CD4-positive, CD25-positive, alpha-beta regulatory T cell (primary cell): ENCODE measurements at places on chromosomes 2 and 18.

- peaks cover 18% of the 10 kb centered on the region for H3K4me1 ChIP-seq
- no peaks in the 10 kb centered on the region for H3K27me3 ChIP-seq
- no peaks in the 10 kb centered on the region for H3K36me3 ChIP-seq
- DNase-seq = no peak
- H3K27ac ChIP-seq = peak overlapping the region; percentile 89
These were observed 97.9 kb upstream of the SERTAD2 start for GRCh38 chr2:64751286-64752260.

GRCh38 chr2:240155048-240155744, 14.7 kb upstream of the OTOS start:
- H3K36me3 ChIP-seq = no peaks in the 10 kb centered on the region
- H3K4me3 ChIP-seq = no peak overlapping the region
- no peaks in the 10 kb centered on the region for H3K27me3 ChIP-seq
- no peak for DNase-seq

DNA sequence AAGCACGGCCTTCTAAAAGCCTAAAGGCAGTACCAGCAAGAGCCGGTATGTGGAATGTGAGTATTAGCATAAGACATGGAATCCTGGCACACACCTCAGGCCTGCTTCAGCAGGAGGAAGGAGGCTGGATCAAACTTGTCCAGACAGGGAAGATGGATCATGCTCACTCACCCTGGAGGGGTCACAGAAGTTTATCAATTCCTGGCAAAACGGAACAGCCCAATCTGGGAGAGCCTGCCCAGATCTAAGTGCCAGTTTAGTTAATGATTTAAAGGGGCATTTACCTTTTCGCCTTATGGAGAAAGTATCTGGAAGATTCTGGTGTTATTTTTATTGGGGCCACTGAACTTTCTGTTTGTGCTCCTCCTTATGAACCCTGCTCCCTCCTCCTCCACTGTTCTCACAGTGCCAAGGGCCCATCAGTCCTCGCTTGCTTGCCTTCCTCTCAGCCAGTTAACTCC, 58.3 kb upstream of the NFE2L2 start:
- H3K27ac ChIP-seq = no peak overlapping the region
- H3K27me3 ChIP-seq = no peaks in the 10 kb centered on the region
- DNase-seq = no peak
- peaks cover 6% of the 10 kb centered on the region for H3K4me1 ChIP-seq
- no peak overlapping the region for H3K4me3 ChIP-seq

DNA sequence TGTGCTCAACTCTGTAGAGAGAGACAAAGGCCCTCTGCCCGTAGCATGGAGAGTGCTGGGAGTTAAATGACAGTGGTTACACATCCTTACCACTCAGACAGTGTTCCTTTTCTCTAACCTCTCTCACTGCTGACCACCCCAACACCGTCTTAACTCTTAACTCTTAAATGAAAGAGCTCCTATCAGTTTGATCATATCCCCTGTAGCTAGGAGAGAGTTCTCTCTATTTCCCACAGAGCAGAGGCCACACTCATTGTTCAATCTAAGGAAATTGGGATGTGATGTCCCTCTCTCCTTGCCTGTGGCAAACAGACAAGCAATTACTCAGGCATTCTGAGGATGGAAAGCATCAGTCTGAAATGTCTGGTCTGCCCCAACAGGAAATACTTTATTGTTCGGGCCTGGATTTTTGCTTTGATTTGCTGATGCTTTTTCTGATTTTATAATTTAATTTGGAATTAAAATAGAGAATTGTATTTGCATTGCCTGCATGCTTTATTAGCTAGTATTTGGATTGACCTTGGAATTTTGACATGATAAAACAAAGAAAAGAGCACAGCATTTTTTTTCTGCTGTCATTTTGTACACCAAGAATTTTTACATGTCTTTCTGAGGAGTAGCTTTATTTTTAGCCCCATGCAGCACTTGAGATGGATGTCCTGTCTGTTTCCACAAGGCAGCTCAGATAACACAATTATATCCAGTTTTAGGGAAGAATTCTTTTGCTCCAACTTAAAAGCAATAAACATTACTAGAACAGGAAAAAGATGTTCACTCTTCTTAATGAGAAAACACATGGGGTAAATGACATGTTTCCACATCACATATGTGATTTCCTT, 27.7 kb upstream of the IER3IP1 start:
- peaks cover 9% of the 10 kb centered on the region for H3K27me3 ChIP-seq
- no peak overlapping the region for H3K27ac ChIP-seq
- no peak for DNase-seq

DNA sequence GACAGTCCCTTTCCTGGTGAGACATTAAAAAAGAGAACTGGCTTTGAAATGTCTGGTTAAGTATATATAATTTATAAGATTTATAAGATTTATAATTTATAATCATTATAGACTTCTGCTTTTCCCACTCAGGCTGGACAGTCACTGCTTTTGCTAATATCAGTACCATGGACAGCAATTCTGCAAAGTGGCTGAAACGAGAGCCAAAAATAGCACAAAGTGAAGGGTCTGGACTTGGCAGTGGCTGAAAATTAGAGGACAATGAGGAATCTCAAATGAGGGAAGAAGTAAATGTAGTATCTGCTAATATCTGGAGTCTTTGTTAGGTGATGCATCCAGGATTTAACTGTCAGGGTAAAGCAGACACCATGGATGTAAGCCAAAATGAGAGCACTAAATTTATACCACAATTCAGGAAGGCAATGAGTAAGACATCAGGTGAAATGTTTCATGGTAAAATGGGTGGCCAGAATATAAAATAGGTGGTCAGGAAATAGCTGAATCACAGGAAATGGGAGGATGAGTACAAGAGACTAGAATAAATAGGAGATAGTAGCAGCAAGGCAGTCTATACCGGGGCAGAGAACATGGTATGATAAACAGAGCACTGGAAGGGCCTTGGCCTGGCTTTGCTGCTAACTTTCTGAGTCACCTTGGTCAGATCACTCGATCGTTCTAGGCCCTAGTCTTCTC, 39.6 kb upstream of the BOD1L2 start:
- H3K27me3 ChIP-seq = no peaks in the 10 kb centered on the region
- no peaks in the 10 kb centered on the region for H3K4me1 ChIP-seq
- peak; percentile 1 for DNase-seq
- H3K36me3 ChIP-seq = no peaks in the 10 kb centered on the region

DNA sequence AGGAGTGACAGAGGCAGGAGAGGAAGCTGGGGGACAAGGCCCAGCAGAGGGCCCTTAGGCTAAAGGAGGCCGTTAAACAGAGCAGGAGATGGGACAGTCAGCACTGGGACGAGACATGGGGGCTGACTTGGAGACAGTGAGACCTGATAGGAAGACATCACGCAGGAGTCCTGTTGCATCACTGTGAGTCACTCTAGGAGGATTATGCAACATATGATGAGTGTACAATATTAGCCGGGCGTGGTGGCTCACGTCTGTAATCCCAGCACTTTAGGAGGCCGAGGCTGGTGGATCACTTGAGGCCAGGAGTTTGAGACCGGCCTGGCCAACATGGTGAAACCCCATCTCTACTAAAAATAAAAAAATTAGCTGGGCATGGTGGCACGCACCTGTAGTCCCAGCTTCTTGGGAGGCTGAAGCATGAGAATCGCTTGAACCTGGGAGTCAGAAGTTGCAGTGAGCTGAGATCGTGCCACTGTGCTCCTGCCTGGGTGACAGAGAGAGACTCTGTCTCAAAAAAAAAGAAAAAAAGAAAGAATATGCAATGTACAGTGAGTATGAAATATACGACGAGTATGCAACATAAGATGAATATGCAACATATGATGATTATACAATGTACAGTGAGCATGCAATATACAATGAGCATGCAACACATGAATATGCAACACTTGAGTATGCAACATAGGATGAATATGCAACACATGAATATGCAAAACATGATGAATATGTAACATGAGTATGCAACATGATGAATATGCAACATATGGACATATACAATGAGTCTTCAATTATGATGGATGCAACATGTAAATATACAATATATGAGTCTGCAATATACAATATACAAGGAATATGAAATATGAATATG, 83.3 kb upstream of the ID2 start:
- no peaks in the 10 kb centered on the region for H3K4me1 ChIP-seq
- no peak for DNase-seq
- H3K27me3 ChIP-seq = no peaks in the 10 kb centered on the region
- H3K4me3 ChIP-seq = no peak overlapping the region

- no peaks in the 10 kb centered on the region for H3K27me3 ChIP-seq
- peaks cover 12% of the 10 kb centered on the region for H3K4me1 ChIP-seq
These were observed 162.1 kb downstream of the SETBP1 start for GRCh38 chr18:44842588-44843412.

DNA sequence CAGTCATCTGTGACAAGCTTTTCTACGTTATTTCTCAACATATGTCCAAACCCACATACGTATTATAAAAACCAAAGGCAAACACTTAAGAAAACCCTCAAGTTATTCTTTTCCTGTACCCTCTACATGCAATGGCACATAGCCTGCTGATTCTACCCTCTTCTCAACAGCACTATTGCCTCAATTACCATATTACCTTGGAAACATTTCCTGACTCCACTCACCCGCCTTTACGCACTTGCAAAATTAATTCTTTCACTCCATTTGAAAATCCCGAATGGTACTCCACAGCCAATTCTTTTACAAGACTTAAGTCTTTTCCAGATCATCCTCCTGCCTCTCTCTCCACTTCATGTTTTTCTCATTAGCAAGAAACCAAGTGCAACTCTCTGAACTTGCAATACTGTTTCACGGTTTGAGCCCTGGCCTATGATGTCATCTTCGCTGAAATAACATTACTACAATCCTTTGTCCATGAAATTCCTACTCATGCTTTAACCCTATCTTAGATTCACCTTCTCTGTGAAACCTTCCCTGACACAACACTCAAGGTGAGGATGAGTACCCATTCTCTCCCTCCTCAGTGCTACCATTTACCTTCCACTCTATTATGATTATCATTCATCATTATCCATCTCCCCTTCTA, 29.0 kb downstream of the SESTD1 start:
- no peaks in the 10 kb centered on the region for H3K27me3 ChIP-seq
- peaks cover 15% of the 10 kb centered on the region for H3K4me1 ChIP-seq
- H3K4me3 ChIP-seq = no peak overlapping the region
- no peaks in the 10 kb centered on the region for H3K36me3 ChIP-seq
- no peak for DNase-seq
- H3K27ac ChIP-seq = no peak overlapping the region

DNA sequence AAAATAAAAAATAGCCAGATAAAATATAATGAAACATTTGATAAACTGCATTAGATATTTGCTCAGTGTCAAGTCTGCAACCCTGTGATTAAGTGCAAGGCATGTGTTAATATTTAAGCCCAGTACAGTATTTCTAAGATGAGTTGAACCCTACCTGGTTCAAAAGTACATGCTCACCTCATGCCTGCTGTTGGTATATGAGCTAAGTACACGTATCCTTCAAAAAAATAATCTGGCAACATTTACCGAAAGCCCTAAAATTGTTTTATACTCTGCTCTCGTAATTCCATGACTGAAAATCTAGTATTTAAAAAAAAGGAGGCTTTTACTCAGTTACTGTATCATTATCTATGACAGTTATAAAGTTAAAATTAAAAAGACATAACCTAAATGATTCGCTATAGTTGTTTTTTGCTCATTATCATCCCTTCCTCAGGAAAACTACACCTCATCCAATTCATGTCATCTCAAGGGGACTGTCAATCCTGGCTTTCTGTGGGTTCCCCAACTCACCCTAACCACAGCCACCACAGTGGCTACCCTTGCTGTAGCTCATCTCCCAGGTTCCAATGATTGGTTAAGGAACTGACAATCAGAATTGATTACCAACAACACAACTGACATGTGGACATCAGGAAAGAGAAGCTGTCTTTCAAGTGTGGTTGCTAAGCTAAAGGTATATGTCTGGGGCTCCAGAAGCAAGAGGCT, 10.6 kb downstream of the TLK1 start:
- H3K27me3 ChIP-seq = no peaks in the 10 kb centered on the region
- H3K27ac ChIP-seq = no peak overlapping the region
- peaks cover 48% of the 10 kb centered on the region for H3K4me1 ChIP-seq

DNA sequence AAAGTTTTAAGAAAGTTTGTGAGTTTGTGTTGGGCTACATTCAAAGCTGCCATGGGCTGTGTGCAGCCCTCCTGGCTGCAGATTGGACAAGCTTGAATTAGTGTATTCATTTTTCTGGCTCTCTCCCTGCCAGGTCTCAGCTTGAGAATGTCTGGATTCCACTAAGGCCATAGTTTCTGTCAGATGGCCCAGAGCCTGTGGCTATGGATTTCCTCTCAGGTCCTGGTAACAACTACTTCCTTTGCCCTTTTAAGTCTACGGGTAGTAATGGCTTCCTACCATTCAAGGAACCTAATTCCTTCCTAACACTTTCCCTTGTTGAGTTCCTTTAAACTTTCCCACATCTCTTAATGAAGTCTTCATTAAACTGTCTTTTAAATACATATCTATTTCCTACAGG, 24.3 kb upstream of the PSMD14 start:
- H3K27me3 ChIP-seq = peaks cover 2% of the 10 kb centered on the region
- no peak overlapping the region for H3K27ac ChIP-seq
- H3K4me3 ChIP-seq = no peak overlapping the region

- no peak overlapping the region for H3K27ac ChIP-seq
- DNase-seq = no peak
- no peak overlapping the region for H3K4me3 ChIP-seq
These were observed 241.6 kb downstream of the PIK3C3 start for GRCh38 chr18:42196651-42197050.

DNA sequence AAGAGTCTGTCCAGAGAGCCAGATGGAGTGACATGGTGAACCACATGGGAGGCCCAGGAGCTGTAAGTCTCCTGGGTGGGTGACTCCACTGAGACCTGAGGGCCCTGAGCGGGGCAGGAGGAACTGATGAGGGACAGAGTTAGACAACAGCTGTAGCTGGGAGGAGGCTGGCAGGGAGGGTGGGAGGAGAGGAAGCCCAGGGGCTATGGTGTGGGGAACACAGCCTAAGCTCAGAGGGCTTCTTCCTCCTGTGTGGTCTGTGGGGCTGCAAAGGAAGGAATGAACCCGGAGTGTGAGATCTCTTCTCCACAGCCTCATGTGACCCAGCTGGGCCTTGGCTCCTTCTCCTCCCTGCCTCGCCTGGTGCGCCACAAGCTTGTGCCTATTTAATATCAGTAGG, 395.6 kb upstream of the HS6ST1 start:
- H3K36me3 ChIP-seq = no peaks in the 10 kb centered on the region
- H3K27ac ChIP-seq = no peak overlapping the region
- H3K4me1 ChIP-seq = no peaks in the 10 kb centered on the region
- no peak for DNase-seq

DNA sequence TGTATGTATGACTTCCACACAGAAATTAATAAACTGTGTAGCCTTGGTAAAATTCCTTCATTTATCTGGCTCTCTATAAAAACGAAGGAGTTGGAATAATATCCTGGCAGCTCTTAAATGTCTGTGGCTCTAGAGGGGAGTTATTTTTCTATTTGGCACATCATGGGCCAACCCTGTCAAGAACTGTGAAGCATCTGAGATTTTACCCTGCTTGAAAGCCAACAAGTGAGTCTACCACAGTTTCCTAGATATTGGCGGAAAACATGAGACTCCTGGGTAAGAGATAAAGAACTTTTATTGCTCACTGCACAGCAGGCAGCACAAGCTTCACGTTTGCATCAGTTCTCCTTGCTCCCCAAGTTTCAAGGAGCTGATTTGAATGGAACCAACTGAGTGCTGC, 346.7 kb upstream of the CYRIA start:
- no peak for DNase-seq
- H3K27ac ChIP-seq = no peak overlapping the region
- no peaks in the 10 kb centered on the region for H3K27me3 ChIP-seq
- no peak overlapping the region for H3K4me3 ChIP-seq

GRCh38 chr18:75200071-75200470, 8.9 kb downstream of the PTGR3 start:
- no peak for DNase-seq
- H3K4me3 ChIP-seq = no peak overlapping the region
- no peak overlapping the region for H3K27ac ChIP-seq
- H3K27me3 ChIP-seq = no peaks in the 10 kb centered on the region
